ENCODE measurements at places on chromosomes 5 and 9. TPM values are rescaled to one million over a fixed set of nuclear protein-coding genes. Genes with fewer than 3 reads are reported as not detected.

- H3K36me3 ChIP-seq = no peaks in the 10 kb centered on the region
- H3K4me3 ChIP-seq = no peak overlapping the region
These were observed 144.1 kb downstream of the MAT2B start for GRCh38 chr5:163649514-163649913.

Gene PCDHGB6
- 1.0 TPM for total RNA-seq

- no peak overlapping the region for H3K27ac ChIP-seq
- no peak for DNase-seq
- H3K4me1 ChIP-seq = no peaks in the 10 kb centered on the region
- H3K4me3 ChIP-seq = no peak overlapping the region
- H3K36me3 ChIP-seq = no peaks in the 10 kb centered on the region
These were observed 4.1 kb downstream of the CCDC69 start for GRCh38 chr5:151219789-151220188.

- no peak for DNase-seq
- H3K27ac ChIP-seq = no peak overlapping the region
- H3K4me1 ChIP-seq = no peaks in the 10 kb centered on the region
- no peaks in the 10 kb centered on the region for H3K36me3 ChIP-seq
- no peaks in the 10 kb centered on the region for H3K27me3 ChIP-seq
- H3K4me3 ChIP-seq = no peak overlapping the region
These were observed 405.8 kb upstream of the TLE4 start for GRCh38 chr9:79166005-79166404.

GRCh38 chr9:126678989-126679388 is 65.3 kb downstream of the LMX1B start:
- no peaks in the 10 kb centered on the region for H3K36me3 ChIP-seq
- no peaks in the 10 kb centered on the region for H3K4me1 ChIP-seq
- peaks cover 57% of the 10 kb centered on the region for H3K27me3 ChIP-seq
- no peak overlapping the region for H3K27ac ChIP-seq
- no peak for DNase-seq

DNA sequence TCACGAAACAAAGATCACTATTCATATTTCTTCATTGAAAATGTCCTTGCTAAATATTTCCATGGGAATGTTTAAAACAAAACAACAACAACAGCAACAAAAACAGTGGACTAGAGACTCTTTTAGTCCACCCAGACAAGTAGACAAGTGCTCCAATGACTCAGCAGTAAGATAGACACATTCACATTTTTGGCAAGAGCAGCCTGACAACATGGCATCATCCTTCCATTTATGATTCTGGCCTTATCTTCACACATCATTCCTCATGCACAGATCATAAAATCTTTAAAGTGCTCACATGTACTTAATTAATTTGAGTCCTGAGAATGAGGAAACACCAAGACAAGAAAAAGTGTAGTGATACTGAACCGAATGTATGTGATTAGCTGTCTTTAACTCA is 132.6 kb upstream of the PDE4D start:
- H3K4me3 ChIP-seq = no peak overlapping the region
- H3K27ac ChIP-seq = no peak overlapping the region
- DNase-seq = no peak
- no peaks in the 10 kb centered on the region for H3K4me1 ChIP-seq
- no peaks in the 10 kb centered on the region for H3K36me3 ChIP-seq
- H3K27me3 ChIP-seq = no peaks in the 10 kb centered on the region

DNA sequence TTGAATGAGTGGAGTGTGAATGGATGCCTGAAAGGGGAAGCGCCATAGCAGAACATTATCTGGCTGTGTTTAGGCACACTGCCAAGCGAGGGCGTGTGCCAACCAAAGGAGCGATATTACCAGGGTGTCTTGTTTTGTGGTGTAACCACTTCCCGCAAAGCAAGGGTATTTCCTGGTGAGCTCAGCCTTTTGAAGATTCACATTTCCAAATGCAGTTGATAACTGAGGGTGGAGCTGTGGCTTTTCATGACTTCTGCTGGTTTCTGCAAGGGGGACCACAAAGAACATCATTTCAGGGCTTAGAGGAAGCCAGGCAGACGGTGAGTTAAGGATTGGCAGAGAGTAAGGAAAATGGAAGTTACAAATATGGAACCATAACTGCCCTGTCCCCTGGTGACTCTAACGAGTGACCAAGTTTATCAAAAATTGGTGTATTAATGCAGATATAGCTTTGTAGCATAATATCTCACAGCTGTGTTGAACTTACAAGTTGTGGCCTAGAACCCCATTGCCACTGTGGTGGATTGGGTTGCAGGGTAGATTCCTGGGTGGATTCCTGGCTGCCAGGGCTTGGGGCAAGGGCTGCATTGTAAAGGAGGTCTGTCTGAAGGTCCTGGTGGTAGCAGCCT is 71.4 kb downstream of the RALGPS1 start:
- H3K4me3 ChIP-seq = no peak overlapping the region
- H3K27ac ChIP-seq = peak overlapping the region; percentile 62
- H3K27me3 ChIP-seq = no peaks in the 10 kb centered on the region
- DNase-seq = peak; percentile 90

Gene SPINK5
- 25.6 TPM for total RNA-seq

DNA sequence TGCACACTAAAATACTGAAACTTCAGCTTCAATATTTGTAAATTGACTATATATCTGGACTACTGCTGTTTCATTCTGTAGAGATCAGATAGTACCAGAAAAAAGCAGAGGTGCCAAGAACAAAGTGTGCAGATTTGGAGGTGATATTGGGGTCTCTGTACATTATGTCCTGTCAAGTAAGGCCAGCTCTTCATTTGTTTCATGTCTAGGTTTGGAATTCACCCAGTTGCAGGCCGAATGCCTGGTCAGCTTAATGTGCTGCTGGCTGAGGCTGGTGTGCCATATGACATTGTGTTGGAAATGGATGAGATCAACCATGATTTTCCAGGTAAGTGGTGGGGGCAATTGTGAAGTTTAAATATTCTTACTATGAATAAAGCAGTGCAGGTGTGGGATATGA is 96.9 kb downstream of the NNT start:
- H3K4me1 ChIP-seq = no peaks in the 10 kb centered on the region
- no peaks in the 10 kb centered on the region for H3K36me3 ChIP-seq
- H3K4me3 ChIP-seq = no peak overlapping the region
- no peak overlapping the region for H3K27ac ChIP-seq

Gene UBE2QL1
- total RNA-seq = 0.35 TPM

Gene DDX31
- total RNA-seq = 11.6 TPM

GRCh38 chr5:26104175-26104574 is 934.2 kb downstream of the CDH9 start:
- no peak overlapping the region for H3K4me3 ChIP-seq
- no peak for DNase-seq
- no peaks in the 10 kb centered on the region for H3K36me3 ChIP-seq
- no peaks in the 10 kb centered on the region for H3K27me3 ChIP-seq
